ENCODE measurements at places on chromosomes 5 and 9.
A peak's percentile ranks its signal among the peaks of the same experiment; 100 is the strongest.

- no peak for DNase-seq
Observed at GRCh38 chr9:24582146-24583126, 36.7 kb upstream of the IZUMO3 start.

DNA sequence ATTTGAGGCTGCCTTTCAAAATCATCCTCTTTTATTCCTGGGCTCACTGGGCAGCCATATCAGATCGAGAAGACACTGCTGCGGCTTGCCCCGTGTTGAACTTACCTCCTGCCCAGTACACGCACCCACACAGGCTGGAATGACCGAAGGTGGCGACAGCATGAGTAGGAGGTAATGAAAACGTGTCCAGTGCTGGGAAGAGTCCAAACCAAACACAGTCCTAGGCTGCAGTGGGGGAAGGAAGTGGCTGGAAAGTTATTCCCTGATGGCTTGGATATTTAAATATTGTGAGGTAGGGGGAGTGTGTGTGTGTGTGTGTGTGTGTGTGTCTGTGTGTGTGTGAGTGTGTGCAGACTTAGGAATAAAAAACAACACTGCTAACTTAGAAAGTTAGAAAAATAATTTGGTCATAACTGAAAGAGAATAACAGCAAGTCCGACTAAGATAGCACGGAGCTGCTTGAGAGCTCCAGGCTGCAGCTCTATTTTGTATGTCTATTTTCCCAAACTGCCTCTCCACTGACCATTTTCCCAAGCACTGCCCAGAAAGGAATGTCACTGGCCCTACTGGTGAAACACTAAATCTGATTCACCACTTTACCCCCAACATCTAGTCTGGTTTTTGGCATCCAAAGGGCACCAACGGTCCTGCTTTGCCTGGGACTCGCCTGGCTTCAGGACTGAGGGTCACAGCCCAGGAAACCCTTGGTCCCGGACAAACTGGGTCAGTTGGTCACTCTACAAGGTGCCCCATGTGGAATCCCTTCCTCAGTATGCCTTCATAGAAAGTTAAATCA, 41.2 kb downstream of the ANKH start:
- DNase-seq = no peak

GRCh38 chr9:120865809-120866208, 11.2 kb downstream of the PHF19 start:
- DNase-seq = no peak

DNA sequence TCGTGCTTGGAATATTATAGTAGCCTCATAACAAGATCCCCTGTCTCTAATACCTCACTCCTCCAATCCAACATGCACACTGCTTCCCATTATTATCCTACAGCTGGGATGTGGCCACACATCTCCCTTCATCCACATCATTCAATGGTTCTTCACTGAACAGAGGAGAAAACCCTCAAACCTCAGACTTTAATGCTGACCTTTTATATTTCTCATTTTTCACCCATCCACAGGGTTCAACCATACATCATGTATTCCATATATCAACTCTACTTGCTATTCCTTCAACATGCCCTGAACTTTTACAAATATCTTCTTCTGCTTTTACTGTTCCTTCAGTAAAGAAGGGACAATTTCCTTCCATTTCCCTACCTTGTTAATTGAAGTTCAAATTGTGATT, 396.8 kb downstream of the TLE4 start:
- no peak for DNase-seq

DNA sequence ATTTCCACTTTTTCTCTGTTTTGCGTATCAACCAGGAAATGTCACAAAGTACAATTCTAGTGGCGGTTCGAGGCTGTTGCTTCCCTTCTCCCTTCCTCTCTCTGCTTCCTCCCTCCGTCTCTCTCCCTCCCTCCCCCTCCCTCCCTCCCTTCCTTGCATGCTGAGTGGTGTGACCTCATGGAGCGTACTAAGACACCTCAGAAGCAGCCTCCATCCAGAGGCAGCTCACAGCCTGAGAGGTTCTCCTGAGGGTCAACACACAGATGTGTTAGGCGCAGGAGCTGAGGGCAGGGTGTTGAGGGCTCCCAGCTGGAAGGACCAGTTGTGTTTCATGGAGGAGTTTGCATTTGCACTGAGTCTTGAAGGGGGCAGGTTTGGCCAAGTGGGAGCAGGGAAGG, 57.7 kb downstream of the COL5A1 start:
- DNase-seq = no peak

DNA sequence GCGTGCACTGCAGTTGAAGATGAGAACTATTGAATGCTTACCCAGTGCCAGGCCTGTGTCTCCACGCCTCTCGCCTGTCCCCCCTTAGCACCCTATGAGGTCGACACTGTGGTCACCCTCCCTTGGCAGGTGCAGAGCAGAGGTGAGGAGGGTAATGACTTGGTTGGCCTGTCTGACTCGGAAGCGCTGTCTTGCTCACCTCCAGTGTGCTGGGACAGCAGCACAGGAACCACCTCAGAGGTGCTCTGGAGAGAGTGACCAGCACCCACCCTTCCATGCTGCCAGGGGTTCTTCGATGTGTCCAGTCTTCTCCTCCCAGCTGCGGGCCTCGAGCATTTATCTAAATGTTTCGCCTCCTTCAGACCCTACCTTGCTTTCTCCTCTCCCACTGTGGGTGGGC, 178.3 kb upstream of the IRX2 start:
- no peak for DNase-seq

DNA sequence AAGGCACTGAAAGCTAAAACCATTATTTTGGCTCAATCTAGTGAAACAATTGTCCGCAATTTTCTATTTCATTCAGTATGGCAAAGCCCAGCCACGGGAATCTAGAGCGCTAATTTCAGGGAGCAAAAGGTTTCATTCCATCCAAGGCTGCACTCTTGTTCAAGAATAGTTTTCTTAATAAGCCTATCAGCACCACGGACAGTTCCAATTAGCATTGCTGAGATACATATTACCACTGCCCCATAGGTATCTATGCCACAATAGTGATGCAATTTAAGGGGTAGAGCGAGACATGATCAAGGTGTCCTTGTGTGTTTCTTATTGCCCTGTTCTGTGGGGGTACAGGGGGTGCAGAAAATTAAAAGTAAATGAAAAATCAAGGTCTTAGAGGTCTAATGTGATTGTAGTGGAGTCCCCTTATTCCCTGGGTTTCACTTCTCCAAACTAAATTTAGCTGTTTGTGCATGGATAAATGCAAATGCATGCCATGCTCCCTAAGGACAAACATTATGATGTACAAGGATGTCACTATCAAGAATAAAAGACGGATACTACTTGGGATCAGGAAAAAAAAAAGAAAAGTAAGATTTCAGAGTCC, 45.5 kb downstream of the SPOCK1 start:
- no peak for DNase-seq

DNA sequence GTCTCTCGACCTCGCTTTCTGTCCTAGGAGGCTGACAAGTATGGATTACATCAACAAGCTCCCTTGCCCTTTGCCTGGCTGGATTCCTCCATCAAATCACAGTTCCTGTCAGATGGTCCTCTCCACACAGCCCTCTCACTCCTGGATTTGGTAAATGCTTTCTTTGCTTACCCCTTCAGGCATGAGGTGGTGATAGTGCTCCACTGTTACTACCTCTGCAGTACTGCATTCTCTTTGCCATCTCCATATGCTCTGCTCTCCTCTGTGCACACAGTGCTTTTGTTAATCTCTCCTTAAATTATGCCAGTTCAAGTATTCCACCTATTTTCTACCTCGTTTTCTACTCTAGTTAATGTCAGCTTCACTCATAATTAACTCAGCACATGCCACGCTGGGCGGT, 279.2 kb downstream of the DMAC1 start:
- DNase-seq = no peak

DNA sequence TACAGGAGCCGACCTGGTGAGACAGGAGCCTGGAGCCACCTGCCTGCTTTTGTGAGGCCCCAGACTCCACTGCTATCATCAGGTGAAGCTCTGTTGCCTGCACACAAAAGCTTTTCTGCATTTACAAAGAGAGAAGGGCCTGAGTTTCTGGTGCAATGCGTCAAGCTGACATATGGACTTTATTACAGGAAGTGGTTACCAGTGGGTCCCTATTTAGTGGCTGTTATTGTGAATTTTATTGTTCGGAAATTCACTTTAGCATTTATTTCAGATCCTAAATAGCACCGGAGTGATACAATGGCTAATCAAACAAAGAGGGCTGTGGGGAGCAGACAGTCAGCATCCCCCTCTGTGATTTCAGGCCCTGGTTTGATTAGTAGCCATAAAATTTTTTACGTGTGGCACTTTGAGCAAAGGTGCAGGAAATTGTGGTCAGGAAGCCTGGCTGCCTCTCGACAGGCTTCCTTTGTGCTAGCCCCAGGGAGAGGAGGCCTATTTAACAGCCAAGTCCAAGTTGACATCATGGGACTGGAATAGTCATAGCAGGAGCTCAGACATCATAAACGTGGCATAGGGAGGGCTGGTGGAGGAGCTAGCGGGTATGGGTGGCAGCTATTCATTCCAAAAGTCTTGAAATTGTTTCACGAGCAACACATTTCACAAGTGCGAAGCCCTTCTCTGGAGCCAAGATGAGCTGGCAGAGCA, 8.4 kb downstream of the TGFBI start:
- peak; percentile 17 for DNase-seq

GRCh38 chr5:123455640-123456039, 32.4 kb upstream of the CEP120 start:
- no peak for DNase-seq

DNA sequence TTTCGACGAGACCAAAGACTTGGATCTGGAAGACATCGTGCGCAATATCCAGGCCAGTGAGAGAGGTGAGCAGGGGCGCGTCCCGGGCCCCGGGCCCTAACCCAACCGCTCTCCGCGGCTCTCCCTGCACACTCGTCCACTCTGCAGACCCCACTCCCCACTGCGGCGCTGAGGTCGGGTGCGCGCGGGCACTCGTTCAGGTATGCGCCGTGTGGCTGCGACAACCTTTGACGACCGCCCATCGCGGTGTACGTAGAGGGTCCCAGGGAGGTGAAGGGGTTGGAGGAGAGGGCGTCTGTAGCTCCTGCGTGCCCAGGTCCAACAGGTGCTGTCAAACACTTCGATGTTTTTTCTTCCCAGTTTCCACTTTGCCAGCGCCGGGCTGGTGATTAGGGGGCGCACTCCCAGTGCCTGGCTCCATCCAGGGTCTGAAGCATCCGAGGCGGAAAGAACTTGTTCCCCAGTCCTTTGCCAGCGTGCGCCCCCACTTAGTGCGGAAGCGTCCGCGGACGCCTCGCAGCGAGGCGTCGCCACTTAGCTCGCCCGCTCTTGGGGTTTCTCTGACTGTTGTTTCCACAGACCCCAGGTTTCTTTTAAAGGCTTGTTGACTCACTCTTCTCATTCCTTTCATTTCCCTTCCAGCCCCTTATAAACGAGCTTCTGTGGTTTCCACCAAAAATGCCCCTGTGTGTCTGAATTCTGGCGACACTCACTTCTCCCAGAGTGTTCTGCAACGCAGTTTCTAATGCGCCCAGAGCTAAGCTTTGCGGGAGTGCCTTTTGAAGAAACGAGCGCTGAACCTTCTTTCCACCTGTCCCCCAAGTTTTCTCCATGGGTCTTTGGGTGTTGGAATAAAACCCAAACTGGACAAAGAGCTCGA, 1.6 kb downstream of the NPR3 start:
- DNase-seq = no peak

GRCh38 chr5:168047043-168047668, 244.3 kb upstream of the WWC1 start:
- DNase-seq = no peak

All from activated T-cell treated with anti-CD3 and anti-CD28 coated beads for 24 hours (primary cell).